ENCODE measurements at places on chromosomes 2 and 18.

- H3K27me3 ChIP-seq, result no peaks in the 10 kb centered on the region
- peak; percentile 16 for DNase-seq
- no peak overlapping the region for H3K4me3 ChIP-seq
- no peak overlapping the region for H3K27ac ChIP-seq
- H3K36me3 ChIP-seq, result no peaks in the 10 kb centered on the region
- H3K4me1 ChIP-seq, result peaks cover 2% of the 10 kb centered on the region
Observed at GRCh38 chr2:69572641-69573040, 70.9 kb downstream of the AAK1 start.

GRCh38 chr2:62524293-62524941 lies 18.4 kb upstream of the TMEM17 start:
- H3K27ac ChIP-seq, result no peak overlapping the region
- H3K27me3 ChIP-seq, result no peaks in the 10 kb centered on the region
- H3K4me3 ChIP-seq, result no peak overlapping the region
- DNase-seq, result peak; percentile 45
- H3K4me1 ChIP-seq, result peaks cover 8% of the 10 kb centered on the region

DNA sequence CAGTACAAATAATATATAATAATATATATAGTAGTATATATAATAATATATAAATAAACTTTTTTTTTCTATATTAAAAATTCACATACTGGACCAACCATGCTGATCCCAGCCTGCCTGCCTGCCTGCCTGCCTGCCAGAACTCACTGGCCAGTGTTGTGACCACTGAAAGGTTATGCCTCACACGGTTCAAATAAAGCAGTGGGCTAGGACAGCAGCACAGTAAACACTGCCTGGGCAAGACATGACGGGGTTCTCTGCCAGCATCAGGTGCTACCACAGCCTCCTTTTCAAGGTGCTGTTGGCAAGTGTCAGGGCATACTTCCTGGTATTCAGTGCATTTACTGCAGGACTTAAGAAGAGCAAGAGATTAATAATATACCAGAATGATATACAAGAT lies 67.6 kb downstream of the TRAPPC8 start:
- DNase-seq, result no peak
- H3K36me3 ChIP-seq, result peaks cover 5% of the 10 kb centered on the region
- H3K4me3 ChIP-seq, result no peak overlapping the region
- H3K27ac ChIP-seq, result no peak overlapping the region
- H3K27me3 ChIP-seq, result no peaks in the 10 kb centered on the region

- no peak overlapping the region for H3K4me3 ChIP-seq
- H3K27ac ChIP-seq, result no peak overlapping the region
- no peaks in the 10 kb centered on the region for H3K27me3 ChIP-seq
- H3K36me3 ChIP-seq, result no peaks in the 10 kb centered on the region
Observed at GRCh38 chr2:23788100-23788499, 138.8 kb downstream of the ATAD2B start.

DNA sequence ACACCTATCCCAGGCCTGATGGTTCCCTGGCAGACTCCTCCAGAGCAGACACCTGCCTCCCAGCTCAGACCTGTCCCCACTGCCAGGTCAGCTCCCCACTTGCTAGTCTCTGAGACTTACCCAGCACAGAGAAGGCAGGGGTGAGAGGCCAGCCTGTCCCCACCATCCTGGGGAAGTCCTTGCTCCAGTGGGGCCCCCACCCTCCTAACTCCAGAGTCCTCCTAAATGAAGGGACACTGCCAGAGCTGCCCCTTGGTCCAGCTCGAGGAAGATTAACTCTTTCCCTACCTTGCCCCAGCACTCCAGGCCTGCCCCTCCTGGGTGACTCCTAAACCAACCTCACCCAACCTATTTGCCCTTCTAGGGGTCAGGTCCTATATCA lies 30.4 kb upstream of the TNS1 start:
- no peaks in the 10 kb centered on the region for H3K36me3 ChIP-seq
- peaks cover 21% of the 10 kb centered on the region for H3K27me3 ChIP-seq
- DNase-seq, result no peak
- H3K27ac ChIP-seq, result no peak overlapping the region
- no peaks in the 10 kb centered on the region for H3K4me1 ChIP-seq
- no peak overlapping the region for H3K4me3 ChIP-seq

DNA sequence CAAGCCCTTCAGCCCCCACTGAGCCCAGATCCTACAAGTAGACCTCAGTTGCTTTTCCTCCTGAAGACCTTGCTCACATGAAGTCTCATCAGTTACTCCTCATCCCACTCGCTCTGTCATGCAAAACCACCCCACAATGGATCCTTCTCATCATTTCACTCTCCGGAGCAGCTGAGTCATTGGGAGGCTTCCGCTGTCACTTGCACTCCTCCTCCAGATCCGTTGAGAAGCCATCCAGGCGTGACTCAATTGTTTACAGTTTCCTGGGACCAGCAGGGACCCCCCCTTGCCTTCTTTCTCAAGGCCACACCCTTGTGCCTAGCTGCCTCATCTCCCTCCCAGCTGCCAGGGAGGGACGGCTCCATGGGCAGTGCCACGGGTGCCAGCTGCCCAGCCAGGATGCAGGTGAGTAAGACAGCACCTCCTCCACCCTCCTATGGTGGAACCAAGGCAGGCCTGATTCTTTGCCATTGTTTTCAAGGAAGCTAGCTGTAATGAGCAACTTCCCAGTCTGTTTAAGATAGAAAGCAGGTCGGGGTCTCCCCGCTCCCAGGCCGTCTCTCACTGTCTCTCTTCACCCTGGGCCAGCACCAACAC lies 16.3 kb downstream of the GPR55 start:
- no peaks in the 10 kb centered on the region for H3K36me3 ChIP-seq
- no peaks in the 10 kb centered on the region for H3K27me3 ChIP-seq
- no peaks in the 10 kb centered on the region for H3K4me1 ChIP-seq
- no peak overlapping the region for H3K27ac ChIP-seq

- H3K4me3 ChIP-seq, result no peak overlapping the region
- H3K27me3 ChIP-seq, result no peaks in the 10 kb centered on the region
- no peak overlapping the region for H3K27ac ChIP-seq
Observed at GRCh38 chr18:76441668-76442412, 53.2 kb downstream of the ZNF516 start.

DNA sequence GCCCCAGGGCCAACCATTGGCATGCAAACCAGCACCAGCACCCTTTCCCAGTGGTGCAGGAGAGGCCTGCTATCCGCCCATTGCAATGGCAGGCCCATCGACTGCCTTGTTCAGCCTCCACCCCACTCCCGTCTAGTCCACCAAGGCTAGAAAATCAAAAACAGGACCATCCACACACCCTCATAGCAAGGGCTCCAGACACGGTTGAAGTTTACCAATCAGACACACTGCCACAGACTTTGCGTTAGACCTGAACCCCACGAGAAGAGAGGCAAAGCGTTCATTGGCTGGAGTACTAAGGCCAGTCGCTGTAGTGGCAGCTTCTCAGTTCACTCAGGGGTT lies 95.3 kb upstream of the TEX51 start:
- no peaks in the 10 kb centered on the region for H3K36me3 ChIP-seq
- no peaks in the 10 kb centered on the region for H3K4me1 ChIP-seq
- no peak overlapping the region for H3K4me3 ChIP-seq
- H3K27me3 ChIP-seq, result no peaks in the 10 kb centered on the region
- DNase-seq, result no peak

GRCh38 chr18:24930478-24930877 lies 421.5 kb downstream of the ZNF521 start:
- no peak overlapping the region for H3K27ac ChIP-seq
- no peak overlapping the region for H3K4me3 ChIP-seq
- DNase-seq, result no peak
- H3K36me3 ChIP-seq, result no peaks in the 10 kb centered on the region

DNA sequence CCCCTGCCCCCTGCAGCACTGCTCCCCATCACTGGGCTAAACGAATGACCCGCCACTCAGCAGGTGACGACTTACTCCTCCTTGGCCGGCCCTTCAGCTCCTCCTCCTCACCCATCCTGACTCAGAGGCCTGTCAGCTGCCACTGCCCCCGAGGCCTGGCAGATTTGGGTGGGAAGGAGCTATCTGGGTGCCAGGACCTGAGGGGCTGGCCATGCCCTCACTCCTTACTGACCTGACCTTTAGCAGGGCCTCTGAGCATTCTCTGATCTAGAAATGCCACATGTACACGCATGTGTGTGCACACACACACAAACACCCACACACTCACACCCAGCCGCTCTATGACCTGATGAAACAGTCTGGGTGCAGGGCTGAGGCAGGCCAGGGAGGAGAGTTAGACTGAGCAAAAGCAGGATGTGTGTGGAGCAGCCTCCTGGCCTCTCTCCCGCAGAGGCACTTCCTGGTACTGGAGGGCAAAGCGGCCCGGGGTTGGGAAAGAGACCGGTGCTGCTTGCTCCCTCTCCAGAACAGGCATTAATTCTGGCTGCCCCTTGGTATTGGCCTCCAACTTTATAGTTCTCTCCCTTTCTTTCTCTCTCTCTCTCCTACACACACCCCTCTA lies 68.0 kb downstream of the ZFP36L2 start:
- no peaks in the 10 kb centered on the region for H3K36me3 ChIP-seq
- peak; percentile 87 for DNase-seq
- no peaks in the 10 kb centered on the region for H3K27me3 ChIP-seq
- peaks cover 13% of the 10 kb centered on the region for H3K4me1 ChIP-seq
- peak overlapping the region; percentile 23 for H3K27ac ChIP-seq
- no peak overlapping the region for H3K4me3 ChIP-seq

GRCh38 chr2:207772081-207772843 lies 2.6 kb upstream of the FZD5 start:
- DNase-seq, result no peak
- H3K27me3 ChIP-seq, result no peaks in the 10 kb centered on the region
- no peaks in the 10 kb centered on the region for H3K36me3 ChIP-seq
- peaks cover 16% of the 10 kb centered on the region for H3K4me1 ChIP-seq
- no peak overlapping the region for H3K27ac ChIP-seq
- no peak overlapping the region for H3K4me3 ChIP-seq

GRCh38 chr18:8808001-8808400 lies 102.6 kb downstream of the MTCL1 start:
- H3K27me3 ChIP-seq, result no peaks in the 10 kb centered on the region
- no peak overlapping the region for H3K4me3 ChIP-seq
- DNase-seq, result no peak
- H3K4me1 ChIP-seq, result no peaks in the 10 kb centered on the region
- H3K36me3 ChIP-seq, result peaks cover 2% of the 10 kb centered on the region
